Liver (tissue), 10 donors: ENCODE measurements at places on chromosomes 7 and 10.

DNA sequence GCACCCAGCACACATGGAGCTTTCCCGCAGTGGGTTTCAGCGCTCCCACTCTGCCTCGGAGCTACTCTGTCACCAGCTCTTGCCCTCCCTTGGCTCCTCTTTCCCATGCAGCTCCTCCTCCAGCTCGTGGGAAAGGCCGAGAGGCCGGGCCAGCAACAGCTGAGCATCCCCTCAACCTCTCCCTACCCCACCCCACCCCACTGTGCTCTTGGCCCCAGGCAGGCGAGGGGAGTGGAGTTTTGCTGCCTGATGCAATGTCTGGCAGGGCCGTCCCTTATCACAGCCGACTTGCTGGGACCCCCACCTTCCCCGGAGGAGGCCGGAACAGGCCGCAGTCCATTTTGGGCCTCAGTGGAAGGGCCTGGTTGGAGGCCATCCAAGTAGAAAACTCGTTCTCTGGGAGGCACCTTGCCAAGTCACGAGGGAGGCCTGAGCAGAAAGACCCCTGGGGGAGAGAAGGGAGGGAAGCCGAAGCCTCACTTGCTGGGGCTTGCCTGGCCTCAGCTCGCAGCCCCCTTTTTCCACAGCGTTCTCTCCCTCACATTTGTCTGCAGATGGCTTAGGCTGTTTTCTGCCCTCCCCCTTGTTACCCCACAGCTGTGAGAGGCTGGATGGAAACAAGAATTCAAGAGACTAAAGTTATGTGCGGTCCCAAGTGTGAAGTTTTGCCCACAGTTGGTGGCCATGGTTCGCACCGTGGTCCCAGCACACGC is 35.3 kb downstream of the CHST3 start:
- DNase-seq, result no peak

DNA sequence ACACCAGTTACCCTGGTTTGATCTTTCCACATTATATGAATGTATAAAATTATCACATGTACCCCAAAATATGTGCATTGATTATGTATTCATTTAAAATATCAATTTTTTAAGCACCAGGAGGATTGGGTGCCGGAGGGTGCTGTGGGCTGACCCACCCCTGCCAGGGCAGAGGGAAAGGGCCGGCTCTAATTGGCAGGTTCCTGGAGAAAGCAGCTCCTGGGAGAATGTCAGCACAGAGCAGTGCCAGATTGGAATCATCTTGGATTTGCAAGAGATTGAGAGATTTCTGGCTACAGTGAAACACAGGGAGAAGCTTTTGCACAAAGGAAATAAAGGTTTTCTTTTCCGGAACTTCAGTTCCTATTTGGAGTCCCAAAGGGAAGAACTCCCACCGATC is 264.4 kb upstream of the TCERG1L start:
- DNase-seq, result no peak

- no peak for DNase-seq
These were observed 337.1 kb upstream of the ZMIZ1 start for GRCh38 chr10:78731675-78732074.

DNA sequence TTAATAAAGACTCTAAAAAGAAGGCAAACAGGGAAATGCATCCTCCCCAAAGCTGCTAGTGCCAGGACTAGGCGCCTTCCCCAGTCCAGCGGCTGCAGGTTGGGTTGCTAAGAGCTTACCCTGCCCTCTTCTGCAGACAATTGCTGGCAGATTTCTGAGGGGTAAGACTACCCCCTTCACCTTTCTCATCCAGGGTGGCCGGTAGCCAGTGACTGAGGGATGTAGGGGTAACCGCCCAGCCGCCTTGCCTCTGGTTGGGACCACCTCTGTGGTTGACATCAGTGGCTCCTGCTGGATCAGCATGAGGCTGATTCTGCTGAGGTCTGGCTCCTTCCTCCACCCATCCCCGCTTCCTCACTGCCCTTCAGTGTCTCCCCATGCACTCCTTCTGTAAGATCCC is 71.2 kb downstream of the ADCYAP1R1 start:
- no peak for DNase-seq

DNA sequence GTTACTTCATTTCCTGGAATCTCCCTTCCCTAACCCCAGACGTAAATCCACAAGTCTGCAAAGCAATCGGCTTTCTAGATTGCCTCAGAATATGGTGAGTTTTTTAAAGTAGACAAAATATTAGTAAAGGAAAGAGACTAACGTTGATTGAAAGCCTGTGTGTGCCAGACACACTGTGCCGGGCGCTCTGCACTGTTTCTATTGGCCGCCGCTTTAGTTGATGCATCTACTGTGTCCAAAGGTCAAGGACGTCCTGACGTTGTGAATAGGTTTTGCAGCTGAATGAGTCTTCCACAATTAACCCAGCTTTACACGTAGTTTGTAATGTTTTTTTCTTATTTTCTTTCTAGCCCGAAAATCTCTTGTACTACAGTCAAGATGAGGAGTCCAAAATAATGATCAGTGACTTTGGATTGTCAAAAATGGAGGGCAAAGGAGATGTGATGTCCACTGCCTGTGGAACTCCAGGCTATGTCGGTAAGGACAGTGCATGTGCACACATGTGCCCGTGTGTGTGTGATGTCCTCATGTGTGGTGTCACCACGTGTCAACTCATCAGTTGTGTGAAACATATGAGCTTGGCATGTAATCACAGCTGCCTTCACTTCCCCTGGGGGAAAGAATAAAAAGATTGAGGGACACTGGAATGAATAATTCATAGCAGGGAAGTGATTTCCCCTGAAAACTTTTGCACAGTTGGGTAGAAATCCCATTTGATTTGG is 232.0 kb downstream of the CCDC3 start:
- no peak for DNase-seq

DNA sequence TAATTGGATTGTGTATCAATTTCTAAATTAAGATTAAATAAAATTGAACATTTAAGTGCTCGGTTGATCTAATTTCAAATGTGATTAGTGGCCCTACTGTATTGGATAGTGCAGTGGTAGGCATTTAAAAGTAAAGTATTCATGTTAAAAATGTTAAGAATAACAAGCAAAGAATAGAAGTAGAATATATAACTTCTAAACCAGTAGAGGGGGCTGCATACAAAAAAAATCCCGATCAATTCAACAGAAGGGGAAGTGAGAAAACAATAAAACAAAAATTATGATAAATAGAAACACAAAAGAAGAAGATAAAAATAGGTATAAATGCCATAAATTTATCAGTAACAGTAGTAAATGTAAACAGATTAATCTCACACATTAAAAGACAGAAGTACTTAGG is 24.9 kb upstream of the WDFY4 start:
- no peak for DNase-seq

GRCh38 chr10:73039635-73040034 is 57.0 kb downstream of the P4HA1 start:
- no peak for DNase-seq

DNA sequence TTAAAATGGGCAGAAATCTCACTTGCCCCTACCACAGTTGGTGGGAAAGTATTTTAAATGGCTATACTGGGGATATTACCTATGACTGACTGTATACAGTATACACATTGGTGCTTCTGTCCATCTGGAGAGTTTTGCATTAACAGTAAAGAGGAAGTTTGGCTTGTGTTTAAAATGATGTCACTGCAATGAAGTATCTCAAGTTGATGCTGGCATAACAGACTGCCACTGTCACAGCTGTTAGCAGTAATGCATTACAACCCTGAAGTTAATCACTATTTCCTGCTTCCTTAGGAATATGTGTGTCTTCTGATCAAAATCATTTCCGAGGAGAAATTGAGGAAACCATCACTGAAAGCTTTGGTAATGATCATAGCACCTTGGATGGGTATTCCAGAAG is 1.9 kb downstream of the DKK1 start:
- DNase-seq, result no peak

GRCh38 chr10:47347303-47347675 is 874 bp upstream of the RBP3 start:
- DNase-seq, result no peak

DNA sequence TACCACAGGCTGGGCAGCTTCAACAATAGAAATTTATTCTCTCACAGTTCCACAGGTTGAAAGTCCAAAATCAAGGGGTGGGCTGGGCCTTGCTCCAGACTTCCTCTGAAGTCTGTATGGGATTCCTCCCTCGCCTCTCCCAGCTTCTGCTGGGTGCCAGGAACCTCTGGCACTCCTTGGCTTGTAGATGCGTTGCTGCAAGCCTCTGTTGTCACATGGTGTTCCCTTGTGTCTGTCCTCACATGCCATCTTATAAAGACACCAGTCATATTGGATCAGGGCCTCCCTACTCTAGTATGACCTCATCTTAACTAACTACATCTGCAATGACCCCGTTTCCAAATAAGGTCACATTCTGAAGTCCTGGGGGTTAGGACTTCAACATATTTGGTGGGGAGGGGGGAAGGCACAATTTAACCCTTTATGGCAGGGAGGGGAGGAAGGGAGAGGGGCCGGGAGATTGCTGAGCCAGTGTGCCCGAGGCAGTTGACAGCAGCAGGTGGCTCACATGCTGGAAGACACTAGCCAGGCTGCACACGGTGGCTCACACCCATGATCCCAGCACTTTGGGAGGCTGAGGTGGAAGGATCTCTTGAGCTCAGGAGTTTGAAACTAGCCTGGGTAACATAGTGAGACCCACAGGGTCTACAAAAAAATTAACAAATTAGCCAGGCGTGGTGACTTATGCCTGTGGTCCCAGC is 18.8 kb downstream of the ZNF282 start:
- DNase-seq, result no peak

DNA sequence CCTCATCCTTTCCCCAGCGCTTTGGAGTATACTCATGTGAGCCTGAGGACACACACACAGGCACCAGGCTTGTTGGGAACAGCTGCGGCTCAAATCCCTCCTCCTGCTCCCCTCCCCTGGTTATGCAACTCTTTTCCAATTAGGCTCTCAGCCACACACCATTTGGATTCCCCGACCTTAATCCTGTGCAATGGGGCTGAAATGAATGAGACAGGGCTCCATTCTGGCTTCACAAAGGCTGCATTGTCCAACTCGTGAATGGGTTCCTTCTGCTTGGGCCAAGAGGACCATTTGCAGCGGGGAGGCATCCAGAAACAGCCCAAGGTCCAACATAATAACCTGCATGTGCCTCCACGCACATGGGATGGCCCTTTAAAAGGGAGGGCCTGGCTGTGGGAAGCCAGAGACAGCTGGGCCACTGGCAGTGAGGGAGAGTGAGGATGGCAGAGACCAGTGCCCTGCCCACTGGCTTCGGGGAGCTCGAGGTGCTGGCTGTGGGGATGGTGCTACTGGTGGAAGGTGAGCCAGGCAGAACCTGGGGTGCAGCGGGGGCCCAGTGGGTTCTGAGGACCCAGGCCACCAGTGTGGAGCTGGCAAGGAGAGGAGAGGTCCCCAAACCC is at the start of gene RGR:
Gene RGR (plus strand): TSS at position 403 of the 620 bp plus-strand sequence. CDS start 38 bp downstream, at position 441.
- no peak for DNase-seq
